Fibroblast of skin of left biceps (primary cell): ENCODE measurements at places on chromosomes 7 and 10.

- DNase-seq, result no peak
Measured at GRCh38 chr7:29434380-29434768, 129.3 kb upstream of the PRR15 start.

DNA sequence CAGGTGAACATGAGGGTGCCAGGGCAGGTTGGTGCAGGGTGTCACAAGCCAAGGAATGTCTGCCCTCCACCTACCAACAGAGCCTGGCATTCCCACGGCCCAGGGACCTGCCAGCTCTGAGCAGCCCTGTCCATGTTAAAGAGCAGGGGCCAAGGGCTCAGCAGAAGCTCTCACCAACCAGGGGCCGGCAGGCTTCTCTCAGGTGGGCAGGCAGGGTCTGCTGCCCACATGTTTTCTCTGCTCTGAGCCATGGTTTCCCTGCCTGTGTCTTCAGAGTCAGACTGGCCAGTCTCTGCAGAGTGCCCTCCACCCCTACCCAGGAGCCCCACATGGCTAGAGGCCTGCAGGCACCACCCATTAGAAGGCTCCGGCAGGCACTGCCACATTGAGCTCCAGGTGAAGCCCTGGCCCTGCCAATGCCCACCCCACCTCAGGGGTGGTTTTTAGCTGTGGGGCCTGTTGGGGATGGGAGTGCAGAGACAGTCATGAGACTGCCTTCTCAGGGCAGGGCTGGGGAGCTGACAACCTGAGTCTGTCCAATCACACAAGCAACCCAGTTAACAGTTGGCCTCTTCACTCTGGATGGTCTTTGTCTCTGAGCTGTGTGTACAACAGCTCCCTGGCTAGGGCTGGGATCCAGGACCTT lies 135.9 kb downstream of the ARHGAP22 start:
- DNase-seq, result no peak

- DNase-seq, result no peak
Measured at GRCh38 chr10:61166065-61166464, 222.1 kb upstream of the RHOBTB1 start.

DNA sequence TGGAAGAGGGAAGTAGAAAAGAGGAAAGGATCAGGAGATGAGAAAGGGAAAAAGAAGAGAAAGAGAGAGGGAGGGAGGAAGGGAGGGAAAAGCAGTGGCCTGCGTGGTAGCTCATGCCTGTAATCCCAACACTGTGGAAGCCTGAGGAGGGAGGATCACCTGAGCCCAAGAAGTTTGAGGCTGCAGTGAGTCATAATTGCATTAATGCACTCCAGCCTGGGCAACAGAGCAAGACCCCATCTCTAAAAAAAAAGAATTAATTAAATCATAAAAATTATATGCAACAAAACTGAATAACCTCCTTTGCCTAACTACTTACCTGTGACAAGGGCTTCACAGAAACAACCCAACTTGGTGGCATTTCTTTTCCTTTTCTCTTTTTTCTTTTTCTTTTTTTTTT lies 107.9 kb upstream of the SFMBT2 start:
- no peak for DNase-seq

DNA sequence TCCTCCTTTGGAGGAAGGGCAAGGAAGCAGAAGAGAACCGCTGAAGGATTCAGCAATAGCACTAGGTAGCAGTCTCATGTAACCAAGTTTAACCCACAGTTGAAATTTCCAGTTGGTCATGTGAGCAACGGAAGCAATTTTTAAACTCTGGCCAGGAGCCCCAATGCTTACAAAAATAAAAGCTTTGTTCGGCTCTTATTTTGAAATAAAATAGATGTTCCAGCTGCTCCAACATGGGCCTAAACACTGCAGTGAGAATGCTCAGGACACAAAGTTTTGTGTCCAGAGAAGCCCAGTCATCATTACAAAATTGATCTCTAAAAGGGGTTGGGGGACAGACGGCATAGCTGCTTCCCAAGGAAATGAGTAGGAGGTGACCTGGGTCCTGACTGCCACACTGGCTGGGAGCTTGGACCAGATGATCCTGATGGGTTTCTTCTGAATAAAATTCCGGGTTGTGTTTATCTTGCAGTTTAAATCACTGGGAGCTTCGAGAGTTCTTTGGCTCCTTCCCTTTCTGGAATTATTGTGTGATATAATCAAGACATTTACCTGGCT lies 452 bp upstream of the TMEM140 start:
- DNase-seq, result no peak

DNA sequence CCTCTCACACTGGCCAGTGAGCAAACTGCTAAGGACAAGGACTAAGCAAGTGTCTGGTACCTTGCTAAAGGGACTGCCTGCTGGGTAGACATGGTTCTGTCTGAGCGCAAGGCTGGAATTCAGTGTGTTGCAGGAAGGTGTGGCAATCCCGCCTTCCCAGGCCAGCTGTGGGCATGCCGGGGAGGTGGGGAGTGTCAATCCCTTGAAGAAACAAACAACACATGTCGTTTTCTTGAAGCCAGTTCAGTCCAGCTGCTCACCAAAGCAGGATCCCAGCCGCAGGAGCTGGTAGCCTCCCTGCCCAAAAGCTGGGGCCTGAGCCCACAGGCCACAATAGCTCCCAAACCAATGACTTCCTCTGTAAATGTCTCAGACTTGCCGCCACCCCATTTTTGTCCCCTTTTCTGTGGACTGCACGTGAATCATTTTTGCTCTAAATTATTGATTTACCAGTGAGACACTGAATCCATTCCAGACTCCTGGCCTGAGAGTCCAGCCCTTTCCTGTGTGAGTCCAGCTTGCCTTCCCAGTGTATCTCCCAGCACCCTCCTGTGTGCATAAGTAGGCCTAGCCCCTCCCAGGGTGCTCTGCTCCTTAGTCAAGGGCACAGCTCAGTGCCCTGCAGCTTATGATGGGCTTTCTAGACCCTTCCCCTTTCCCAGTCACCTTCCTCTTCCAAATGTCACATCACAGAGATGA lies 166.8 kb downstream of the RGS10 start:
- no peak for DNase-seq

GRCh38 chr7:85829817-85830432 lies 643.1 kb upstream of the SEMA3D start:
- no peak for DNase-seq

GRCh38 chr10:14299556-14299955 lies 31.2 kb downstream of the FRMD4A start:
- no peak for DNase-seq

- DNase-seq, result no peak
Measured at GRCh38 chr7:45712872-45713668, 138.9 kb downstream of the ADCY1 start.

GRCh38 chr10:56991591-56992069 lies 630.6 kb upstream of the ZWINT start:
- DNase-seq, result no peak

GRCh38 chr10:110414548-110415309 lies 83.0 kb upstream of the DUSP5 start:
- no peak for DNase-seq

DNA sequence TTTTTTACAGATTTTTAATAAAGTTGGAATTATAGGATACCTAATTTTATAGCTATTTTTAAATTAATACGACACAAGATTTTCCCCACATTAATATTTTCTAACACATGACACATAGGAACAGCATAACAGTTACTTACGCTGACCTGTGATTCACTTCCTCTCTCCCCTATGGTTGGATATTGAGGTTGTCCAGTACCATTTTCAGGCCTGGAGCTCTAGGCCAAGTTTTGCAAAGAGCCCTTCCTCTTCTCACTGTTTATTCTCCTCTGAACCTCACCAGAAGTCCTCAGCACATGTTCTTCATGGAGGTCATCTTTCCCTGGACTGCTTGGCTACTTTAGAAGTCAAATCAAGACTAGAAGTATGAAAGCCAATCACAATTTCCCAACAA lies 28.2 kb downstream of the LYZL1 start:
- DNase-seq, result no peak

GRCh38 chr7:41832941-41833340 lies 130.1 kb upstream of the INHBA start:
- DNase-seq, result no peak

GRCh38 chr10:129960481-129961156 lies 3.5 kb downstream of the EBF3 start:
- no peak for DNase-seq

DNA sequence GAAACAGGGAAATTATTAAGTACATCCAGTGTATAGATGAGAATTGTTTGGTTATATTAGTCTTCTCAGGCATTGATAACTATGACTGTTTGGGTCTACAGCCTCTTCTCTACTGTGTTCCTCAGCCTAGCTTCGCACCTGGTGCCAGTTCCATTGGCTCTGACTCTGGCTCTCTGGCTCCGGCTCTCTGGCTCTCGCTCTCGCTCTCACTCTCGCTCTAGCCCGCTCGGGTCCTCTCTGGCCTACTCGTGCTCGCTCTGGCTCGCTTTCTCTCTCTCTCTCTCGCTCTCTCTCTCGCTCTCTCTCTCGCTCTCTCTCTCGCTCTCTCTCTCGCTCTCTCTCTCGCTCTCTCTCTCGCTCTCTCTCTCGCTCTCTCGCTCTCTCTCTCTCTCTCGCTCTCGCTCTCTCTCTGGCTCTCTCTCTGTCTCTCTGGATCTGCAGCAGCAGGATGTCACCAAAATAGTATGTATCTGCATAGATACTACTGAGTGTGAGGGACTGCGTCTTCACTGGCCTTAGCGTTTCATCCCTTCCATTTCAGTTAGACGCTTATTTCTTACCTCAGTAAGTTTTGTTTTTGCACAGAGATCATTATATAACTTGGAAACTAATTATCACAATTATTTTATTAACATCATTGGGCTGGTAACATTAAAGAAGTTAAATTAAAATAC lies 6.5 kb upstream of the SSBP1 start:
- no peak for DNase-seq

DNA sequence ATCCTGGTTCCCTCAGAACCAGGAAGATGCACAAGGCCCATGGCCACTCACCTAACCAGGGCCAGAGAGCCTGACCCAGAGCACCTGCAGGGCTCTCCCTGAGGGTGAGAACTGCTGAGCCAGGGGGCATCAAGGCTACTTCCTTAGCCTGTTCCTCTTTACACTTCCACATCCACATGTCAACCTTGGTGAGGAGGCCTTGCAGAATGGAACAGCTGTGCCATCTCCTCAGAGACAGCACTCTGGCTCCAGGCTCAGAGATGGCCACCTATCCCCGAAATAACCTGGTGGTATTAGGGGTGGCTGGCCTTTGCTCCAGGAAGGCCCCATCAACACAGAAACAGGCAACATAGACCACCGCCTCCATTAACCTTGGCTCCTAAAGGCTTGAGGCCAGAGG lies 473.0 kb downstream of the RPS24 start:
- DNase-seq, result no peak

- DNase-seq, result no peak
Measured at GRCh38 chr10:112481602-112482001, 34.6 kb downstream of the VTI1A start.

DNA sequence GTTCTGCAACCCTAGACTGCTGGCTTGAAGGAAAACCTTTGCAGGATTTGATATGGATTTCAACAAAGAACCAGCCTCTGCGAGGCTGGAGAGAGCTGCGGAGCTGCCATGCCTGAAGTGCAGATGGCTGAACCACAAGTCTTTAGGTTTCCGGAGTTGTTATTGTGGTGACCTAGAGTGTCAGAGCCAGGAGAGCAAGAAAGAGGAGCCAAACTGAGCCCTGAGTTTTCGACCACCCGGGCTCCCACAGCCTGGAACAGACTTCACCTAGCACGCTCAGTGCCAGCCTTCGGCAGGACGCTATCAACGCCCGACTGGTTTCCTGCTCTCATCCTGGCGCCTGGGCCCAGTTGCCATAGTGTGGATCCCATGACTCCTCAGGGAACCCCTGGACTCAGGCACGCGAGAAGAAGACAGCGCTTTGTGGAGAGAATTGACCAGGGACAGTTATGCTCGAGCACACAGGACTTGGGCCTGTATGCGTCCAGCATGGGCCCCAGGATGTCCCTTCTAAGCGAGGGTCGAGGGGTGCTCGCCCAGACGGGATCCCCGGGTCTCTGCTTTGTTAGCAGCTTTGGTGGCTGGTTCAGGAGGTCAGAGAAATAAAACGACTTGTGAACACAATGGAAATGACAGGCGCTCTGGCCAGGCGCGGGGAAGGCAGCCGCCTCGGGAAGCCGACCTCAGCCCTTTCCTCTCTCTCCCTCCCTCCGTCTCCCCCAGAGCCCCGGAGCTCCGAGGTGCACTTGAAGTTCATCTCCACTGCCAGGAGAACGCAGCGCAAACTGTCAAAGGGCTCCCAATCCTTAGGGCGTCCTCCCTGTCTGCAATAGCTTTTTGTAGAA lies 1.8 kb upstream of the GAD2 start:
- no peak for DNase-seq

GRCh38 chr7:29606287-29606721 lies 42.7 kb downstream of the PRR15 start:
- no peak for DNase-seq

DNA sequence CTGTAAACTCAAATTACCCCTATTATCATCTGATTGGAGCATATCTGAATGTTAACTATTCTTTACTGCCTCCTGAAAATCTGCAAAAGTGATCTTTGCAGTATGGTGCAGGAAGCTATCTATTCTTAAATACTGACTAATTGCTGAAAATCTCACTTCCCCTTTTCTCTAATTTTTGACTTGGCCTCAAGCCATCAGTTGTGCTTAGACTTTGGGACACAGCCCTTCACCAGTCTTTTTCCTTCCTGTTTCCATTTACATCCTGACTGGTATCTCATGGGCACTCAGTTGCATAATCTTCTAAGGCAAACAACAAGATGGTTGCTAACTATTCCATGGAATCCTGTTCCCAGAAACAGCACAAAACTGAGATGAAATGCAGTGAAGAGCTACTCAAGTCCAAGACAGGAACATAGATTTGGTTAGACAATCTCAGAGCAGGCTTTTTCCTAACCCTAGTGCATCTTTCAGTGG lies 228.5 kb downstream of the SORCS1 start:
- no peak for DNase-seq

DNA sequence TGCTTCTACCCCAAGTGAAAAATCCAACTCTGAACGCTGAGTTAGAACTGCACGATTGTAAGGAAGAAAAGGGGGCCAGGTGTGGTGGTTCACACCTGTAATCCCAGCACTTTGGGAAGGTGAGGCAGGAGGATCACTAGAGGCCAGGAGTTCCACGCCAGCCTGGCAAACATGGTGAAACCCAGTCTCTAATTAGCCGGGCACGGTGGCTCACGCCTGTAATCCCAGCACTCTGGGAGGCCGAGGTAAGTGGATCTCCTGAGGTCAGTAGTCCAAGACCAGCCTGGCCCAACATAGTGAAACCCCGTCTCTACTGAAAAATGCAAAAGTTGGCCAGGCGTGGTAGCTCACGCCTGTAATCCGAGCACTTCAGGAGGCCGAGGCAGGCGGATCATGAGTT lies 9.0 kb downstream of the GUSB start:
- no peak for DNase-seq

- DNase-seq, result no peak
Measured at GRCh38 chr7:1966631-1967200, 266.0 kb downstream of the MAD1L1 start.
